ENCODE measurements at places on chromosomes 1 and 21. TPM values are rescaled to one million over a fixed set of nuclear protein-coding genes. Genes with fewer than 3 reads are reported as not detected.
A peak's percentile ranks its signal among the peaks of the same experiment; 100 is the strongest.

- H3K4me1 ChIP-seq = peaks cover 10% of the 10 kb centered on the region
- DNase-seq = no peak
- H3K4me3 ChIP-seq = no peak overlapping the region
- H3K27me3 ChIP-seq = peaks cover 27% of the 10 kb centered on the region
- no peak overlapping the region for H3K27ac ChIP-seq
Measured at GRCh38 chr1:201185527-201186128, 5.0 kb upstream of the IGFN1 start.

TRIM45 gene
- total RNA-seq = 48.0 TPM

GRCh38 chr1:115768549-115768948 is at the start of gene CASQ2:
Gene CASQ2 (minus strand): TSS chr1:115768714. CDS start chr1:115768541, 173 bp downstream.
- H3K4me3 ChIP-seq = no peak within 1 kb of the TSS
- no peak within 1 kb of the TSS for H3K27ac ChIP-seq
- H3K36me3 ChIP-seq = no peaks in the 10 kb centered on the region
- peaks cover 10% of the 10 kb centered on the region for H3K4me1 ChIP-seq

GRCh38 chr1:6465461-6466005 is 440 bp downstream of the TNFRSF25 start:
- no peak overlapping the region for H3K27ac ChIP-seq
- no peaks in the 10 kb centered on the region for H3K4me1 ChIP-seq
- H3K36me3 ChIP-seq = peaks cover 26% of the 10 kb centered on the region
- no peak overlapping the region for H3K4me3 ChIP-seq
- DNase-seq = no peak
- H3K27me3 ChIP-seq = no peaks in the 10 kb centered on the region

DNA sequence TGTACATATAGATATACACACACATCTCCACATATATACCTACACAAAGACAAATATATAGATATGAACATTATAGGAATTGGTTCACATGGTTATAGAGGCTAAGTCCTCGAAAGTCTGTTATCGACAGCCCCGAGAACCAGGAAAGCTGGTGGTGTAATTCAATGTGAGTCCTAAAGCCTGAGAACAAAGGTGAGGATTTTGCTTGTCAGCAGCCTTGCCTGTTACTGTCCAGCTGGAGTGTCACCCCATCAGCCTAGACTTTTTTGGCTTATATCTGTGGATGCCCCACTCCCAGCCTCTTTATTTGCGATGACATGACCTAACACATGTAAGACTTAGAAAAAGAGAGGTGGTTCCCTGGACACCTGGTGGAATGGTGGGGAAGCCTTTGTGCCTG is 97.0 kb downstream of the GIPC2 start:
- H3K4me3 ChIP-seq = no peak overlapping the region
- no peak for DNase-seq
- no peaks in the 10 kb centered on the region for H3K36me3 ChIP-seq

MCOLN2 gene
- total RNA-seq = 0.16 TPM

GRCh38 chr1:110768605-110769004 is 93.9 kb upstream of the KCNA3 start:
- H3K4me1 ChIP-seq = no peaks in the 10 kb centered on the region
- peaks cover 60% of the 10 kb centered on the region for H3K27me3 ChIP-seq
- DNase-seq = no peak
- H3K4me3 ChIP-seq = no peak overlapping the region

GBP7 gene
- total RNA-seq = not detected

CD5L gene
- total RNA-seq = not detected

DNA sequence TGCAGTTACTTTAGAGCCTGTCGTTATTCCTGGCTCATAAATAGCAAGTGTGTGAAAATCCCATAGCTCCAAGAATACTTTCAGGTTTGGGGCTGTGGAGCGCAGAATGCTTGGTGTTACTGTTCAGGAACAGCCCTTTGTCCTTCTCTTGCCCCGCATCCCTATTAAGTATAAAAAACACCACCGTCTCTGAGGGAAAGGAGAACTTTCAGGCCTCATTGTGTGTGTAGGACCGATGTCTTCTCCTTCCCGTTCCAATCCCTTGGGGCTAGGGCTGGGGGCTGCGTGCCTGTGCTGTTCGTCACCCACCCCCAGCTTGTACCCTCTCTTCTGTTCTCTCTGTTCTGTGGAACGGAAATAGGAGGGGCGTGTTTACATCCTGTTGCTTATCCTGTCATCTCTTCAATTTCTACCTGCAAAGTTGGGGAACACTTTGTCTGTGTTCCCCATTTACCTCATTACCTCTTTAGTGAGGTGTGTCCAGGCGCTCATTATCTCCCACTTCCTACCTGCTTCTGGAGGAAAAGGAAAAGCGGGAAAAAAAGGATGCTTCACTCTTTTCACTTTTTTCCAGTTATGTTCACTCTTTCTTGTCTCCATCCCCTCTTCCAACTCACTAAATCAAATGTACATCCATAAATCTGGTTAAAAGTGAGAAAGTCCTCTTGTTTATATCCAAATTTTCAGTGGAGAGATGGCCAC is 788 bp upstream of the TXNIP start:
- peaks cover 24% of the 10 kb centered on the region for H3K36me3 ChIP-seq
- H3K27ac ChIP-seq = peak overlapping the region; percentile 83
- H3K27me3 ChIP-seq = no peaks in the 10 kb centered on the region
- no peak for DNase-seq
- H3K4me1 ChIP-seq = peaks cover 41% of the 10 kb centered on the region
- H3K4me3 ChIP-seq = peak overlapping the region; percentile 94

- no peak overlapping the region for H3K27ac ChIP-seq
- H3K4me1 ChIP-seq = peaks cover 10% of the 10 kb centered on the region
- H3K36me3 ChIP-seq = no peaks in the 10 kb centered on the region
- DNase-seq = no peak
- peak overlapping the region; percentile 55 for H3K4me3 ChIP-seq
- H3K27me3 ChIP-seq = peaks cover 63% of the 10 kb centered on the region
Measured at GRCh38 chr1:54996869-54997710, 1.6 kb upstream of the BSND start.

DNA sequence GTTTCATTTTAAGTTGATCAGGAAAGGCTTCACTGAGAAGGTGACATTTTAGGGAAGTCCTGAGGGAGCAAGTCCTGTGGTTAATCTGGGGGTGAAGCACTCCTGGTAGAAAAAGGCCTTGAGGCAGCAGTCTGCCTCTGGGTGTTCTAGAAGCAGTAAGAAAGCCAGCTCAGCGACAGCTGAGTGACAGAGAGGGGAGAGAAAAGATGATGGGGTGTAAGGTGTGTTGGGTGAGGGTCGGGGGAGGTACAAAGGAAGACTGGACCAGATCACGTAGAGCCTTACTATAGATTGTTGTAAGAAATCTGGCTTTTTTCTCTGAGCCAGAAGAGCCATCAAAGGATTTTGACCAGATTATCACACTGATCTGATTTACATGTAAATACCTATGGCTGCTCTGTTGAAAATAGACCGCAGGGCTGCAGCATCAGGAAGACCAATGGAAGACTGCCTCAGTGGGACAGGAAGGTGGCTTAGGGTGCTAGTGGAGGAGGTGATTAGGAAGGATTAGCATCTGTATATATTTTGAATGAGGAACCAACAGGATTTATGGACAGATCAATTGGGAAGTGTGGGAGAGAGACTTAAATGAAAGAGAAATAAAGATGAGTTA is 131.2 kb downstream of the CDC7 start:
- no peaks in the 10 kb centered on the region for H3K4me1 ChIP-seq
- H3K36me3 ChIP-seq = no peaks in the 10 kb centered on the region
- H3K27me3 ChIP-seq = no peaks in the 10 kb centered on the region
- peak overlapping the region; percentile 32 for H3K27ac ChIP-seq

- no peak overlapping the region for H3K27ac ChIP-seq
- H3K27me3 ChIP-seq = no peaks in the 10 kb centered on the region
- H3K36me3 ChIP-seq = no peaks in the 10 kb centered on the region
- no peak for DNase-seq
Measured at GRCh38 chr1:85363521-85363920, 87.1 kb upstream of the BCL10 start.

DNA sequence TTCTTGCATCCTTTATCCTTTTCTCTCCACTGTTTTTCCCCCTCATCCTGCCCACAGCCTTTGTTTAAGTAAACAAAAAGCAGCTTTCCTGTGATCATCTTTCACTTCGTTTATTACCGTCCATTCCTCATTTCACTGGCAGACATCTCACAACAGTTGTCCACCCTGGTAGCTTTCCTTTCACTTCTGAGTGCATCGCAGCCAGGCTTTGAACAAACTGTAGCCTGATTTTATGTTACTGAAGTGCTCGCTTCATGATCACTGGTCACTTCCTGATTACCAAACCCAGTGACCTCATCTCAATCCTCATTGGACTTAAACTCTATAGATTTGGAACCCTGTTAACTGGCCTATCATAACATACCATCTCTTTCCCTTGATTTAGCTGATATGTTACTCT is 67.7 kb downstream of the SDCCAG8 start:
- H3K4me1 ChIP-seq = no peaks in the 10 kb centered on the region
- no peak overlapping the region for H3K4me3 ChIP-seq
- no peak overlapping the region for H3K27ac ChIP-seq
- H3K27me3 ChIP-seq = no peaks in the 10 kb centered on the region
- H3K36me3 ChIP-seq = peaks cover 7% of the 10 kb centered on the region

DNA sequence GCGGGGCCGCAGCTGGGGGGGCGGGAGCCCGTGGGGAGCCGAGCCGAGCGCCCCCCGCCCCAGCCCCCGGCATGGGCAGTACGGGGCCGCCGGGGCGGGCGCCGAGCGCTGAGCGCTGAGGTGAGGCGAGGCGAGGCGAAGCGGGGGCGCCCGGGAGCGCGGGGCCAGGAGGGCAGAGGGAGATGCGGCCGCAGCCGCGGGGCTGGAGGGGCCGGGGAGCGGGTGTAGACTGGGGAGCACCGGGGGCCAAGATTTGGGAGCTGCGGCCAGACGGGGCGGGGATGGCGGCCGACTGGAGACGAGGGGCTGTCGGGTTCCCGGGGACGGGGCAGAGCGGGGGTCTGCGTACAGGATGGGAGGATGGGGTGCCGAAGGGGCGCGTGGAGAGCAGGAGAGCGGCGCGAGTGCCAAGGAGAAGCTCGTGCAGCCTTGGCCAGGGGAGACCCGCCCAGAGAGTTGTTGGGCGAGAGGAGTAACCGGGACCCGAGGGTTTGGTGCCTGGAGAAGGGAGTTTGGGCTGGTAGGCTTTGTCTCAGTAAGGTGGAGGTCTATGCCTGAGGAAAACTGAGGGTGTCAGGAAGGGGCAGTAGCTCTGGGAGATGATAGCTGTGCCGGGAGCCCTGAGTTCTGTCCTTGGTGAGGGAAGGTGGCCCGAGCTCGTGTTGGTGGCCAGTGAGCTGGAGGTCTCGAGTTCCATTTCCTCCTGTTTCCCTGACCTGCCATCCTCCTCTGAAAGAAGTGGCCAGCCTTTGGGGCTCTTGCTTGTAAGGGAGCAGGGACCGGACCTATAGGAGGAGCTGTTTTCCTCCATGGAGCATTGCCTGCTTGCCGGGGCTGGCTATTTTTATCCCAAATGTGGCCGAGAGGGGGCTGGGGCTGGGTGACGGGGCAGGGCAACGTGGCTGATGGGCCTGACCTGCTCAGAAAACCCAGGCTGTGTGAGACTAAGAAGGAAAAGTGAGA is 539 bp downstream of the ATP8B2 start:
- peaks cover 32% of the 10 kb centered on the region for H3K4me1 ChIP-seq
- H3K27ac ChIP-seq = peak overlapping the region; percentile 95
- no peaks in the 10 kb centered on the region for H3K36me3 ChIP-seq
- H3K4me3 ChIP-seq = peak overlapping the region; percentile 88

Data from progenitor cell of endocrine pancreas (in vitro differentiated cells).